ENCODE measurements at places on chromosomes 4 and X.

DNA sequence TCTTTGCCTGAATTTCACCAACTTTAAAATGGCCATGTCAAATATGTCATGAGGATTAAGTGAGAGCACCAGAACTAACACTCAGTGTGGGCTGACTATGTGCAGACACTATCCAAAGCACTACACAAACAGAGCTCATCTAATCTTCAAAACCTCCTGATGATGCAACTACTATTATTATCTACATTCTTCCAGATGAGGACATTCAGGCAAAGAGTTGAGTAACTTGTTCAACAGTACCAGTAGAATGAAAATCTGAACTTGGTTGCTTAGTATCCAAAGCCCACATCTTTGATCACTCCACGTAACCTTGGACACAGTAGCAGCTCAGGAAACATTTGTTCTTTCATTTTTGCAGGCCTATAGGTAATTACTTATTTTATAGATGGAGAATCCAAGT, 90.1 kb downstream of the ATP8A1 start:
- no peak for DNase-seq

- no peak for DNase-seq
Measured at GRCh38 chr4:10619220-10619619, 65.3 kb downstream of the CLNK start.

DNA sequence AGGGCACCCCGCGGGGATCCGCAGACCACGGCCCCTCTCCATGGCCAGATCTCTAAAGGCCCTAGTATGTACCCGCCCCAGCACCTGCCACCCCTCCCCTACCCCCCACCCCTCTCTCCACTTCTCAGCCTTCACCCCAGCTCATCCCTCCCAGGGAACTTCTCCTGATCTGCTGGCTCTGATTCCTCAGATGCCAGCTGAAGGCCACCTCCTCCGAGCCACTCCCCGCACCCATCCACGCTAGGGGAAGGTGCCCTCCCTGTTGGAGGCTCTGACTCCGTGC, 11.9 kb downstream of the PSAPL1 start:
- no peak for DNase-seq

- DNase-seq, result no peak
Measured at GRCh38 chr4:71866212-71866885, 82.5 kb upstream of the GC start.

- no peak for DNase-seq
Measured at GRCh38 chr4:39616651-39617050, 22.0 kb downstream of the SMIM14 start.

- no peak for DNase-seq
Measured at GRCh38 chrX:574251-574650, 56.3 kb upstream of the SHOX start.

All from bone marrow (tissue), 2 donors.